ENCODE measurements at places on chromosomes 1 and 21.

DNA sequence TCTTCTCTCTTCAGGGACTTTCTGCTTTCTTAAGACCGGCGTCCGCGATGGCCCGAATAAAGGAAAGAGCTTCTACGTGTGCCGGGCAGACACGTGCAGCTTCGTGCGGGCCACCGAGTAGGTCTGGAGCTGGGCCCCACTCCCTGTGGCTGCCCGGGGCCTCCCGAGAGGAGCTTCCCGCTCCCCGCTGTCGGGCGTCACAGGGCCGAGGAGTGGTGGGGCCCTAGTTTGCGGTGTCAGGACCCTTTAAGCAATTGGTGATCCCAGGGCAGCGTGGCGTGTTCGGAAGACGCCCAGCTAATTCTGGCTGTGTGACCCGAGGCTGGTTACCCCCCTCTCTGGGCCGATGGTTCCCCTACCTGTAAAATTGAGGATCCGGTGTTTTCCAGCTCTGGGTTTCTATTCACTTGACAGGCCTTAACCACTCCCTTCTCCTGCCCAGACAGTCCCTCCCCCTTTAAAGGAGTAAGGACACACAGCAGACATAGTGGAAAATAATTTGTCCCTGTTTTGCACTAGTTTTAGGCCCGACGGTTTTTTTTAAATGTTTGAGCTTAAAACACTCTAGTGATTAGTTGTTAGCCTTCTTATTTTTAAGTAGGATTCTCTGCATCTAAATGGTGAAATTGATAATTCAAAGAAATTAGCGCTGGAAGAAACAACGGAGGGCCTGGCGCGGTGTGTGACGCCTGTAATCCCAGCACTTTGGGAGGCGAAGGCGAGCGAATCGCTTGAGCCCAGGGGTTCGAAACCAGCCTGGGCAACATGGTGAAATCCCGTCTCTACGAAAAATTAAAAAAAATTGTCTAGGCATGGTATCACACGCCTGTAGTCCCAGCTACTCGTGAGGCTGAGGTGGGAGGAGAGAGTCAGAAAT, 553 bp downstream of the TTF2 start:
- DNase-seq: peak; percentile 34

- DNase-seq: no peak
Observed at GRCh38 chr1:160576390-160576789, 2.9 kb downstream of the CD84 start.

GRCh38 chr1:3568815-3569435, 42.4 kb downstream of the MEGF6 start:
- no peak for DNase-seq

GRCh38 chr1:229192031-229192430, 78.9 kb upstream of the RAB4A start:
- DNase-seq: peak; percentile 35

Measured in IMR-90 (cell line).